Stimulated activated CD4-positive, alpha-beta T cell treated with anti-CD3 and anti-CD28 coated beads, Interleukin-1b, Interleukin-23, amount 100 ng/mL, for 24 hours (primary cell): ENCODE measurements at places on chromosomes 6 and 20.

DNA sequence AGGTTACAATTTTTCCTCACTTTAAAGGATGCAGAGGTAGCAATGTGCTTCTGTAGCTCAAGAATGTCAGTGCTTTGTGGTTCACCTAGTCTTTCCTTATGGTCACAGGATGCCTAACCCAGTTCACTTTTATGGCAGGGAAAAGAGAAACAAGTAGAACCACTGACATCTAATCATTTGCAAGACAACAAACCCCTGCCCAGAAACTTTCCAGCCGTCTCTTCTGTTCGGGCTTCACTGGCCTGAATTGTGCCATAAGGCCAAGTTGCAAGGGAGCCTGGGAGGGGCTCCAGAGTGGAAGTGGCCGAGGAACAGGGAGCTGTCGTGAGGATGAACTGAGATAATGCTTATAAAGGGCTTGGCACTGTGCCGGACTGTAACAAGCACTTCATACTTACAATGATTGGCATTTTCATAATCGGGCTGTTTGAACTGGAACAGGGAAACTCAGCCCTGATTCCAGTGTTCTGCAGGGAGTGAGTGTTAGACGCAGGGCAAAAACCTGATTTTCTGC is 212.6 kb downstream of the BCAS1 start:
- no peak for DNase-seq

DNA sequence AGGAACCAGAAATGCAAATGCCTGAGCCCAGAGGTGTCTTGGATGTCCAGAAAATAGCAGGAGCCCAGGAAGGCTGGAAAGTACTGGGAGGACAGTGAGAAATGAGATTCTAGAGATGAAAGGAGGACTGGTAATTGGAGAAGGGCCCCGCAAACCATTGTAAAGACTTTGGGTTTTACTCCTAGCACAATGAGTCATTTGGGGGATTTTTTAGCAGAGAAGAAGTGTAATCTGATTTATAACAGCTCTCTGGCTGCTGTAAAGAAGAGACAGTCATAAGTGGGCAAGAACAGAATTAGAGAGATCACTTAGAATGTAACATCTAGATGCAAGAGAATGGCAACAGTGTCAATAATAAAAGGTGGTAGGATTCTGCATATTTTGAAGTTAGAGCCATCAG is 40.2 kb downstream of the SLC35F1 start:
- no peak for DNase-seq

GRCh38 chr20:9298906-9299305 is 215.5 kb upstream of the LAMP5 start:
- no peak for DNase-seq

DNA sequence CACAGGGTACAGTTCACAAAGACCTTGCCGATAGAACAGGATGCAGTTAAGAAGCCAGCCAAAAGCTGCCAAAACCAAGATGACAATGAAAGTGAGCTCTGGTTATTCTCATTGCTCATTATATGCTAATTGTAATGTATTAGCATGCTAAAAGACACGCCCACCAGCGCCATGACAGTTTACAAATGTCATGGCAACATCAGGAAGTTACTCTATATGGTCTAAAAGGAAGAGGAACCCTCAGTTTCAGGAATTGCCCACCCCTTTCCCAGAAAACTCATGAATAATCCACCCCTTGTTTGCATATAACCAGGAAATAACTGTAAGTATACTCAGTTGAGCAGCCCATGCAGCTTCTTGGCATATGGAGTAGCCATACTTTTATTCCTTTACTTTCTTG is 748.7 kb downstream of the QKI start:
- DNase-seq = no peak

GRCh38 chr20:61662968-61663331 is 402.7 kb downstream of the TAF4 start:
- no peak for DNase-seq

DNA sequence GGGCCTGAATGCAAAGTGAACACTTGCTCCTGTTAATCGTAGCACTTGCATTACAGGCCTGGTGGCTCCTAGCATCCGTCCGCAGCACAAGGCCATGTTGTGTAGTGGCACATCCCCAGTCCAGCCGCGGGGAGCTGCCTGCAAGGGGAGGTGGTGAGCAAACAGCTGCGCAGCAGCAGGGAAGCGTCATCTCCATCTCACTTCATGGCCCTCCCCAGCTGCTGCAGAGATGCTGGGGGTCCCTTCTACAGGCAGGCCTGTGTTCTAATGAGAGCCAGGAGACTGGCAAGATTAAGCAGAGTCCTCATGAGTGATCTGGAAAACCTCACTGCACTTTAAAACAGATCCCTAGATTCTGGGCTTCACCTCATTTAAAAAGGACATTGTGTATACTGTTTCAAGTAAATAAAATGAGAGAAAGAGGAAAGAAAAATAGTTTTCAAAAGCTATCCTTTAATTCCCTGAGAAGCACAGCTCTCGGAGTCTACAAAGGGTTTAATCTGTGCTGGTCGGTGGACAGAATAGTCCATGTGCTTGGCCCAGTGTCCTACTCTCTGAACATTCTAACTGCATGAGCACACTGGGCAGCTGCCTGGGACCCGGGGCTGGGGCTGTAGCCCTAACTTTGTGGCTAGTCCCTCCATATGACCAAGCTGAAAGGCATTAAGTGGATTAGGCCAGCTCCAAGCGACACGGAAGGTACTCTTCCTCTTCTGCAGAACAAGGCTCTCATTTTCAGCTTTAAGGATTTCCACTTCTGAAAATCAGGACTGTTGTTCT is 125.8 kb downstream of the LY86 start:
- DNase-seq = no peak
